Activated CD4-positive, alpha-beta T cell treated with anti-CD3 and anti-CD28 coated beads, Interleukin-2, amount 50 U/mL, for 48 hours (primary cell): ENCODE measurements at places on chromosomes 13 and 19.

- no peak for DNase-seq
Observed at GRCh38 chr19:44644402-44645016, 799 bp downstream of the PVR start.

- DNase-seq: peak; percentile 85
Observed at GRCh38 chr13:113584205-113584869, at the start of gene TFDP1. Gene TFDP1 (plus strand): TSS chr13:113584753. CDS start chr13:113585838, 1,085 bp downstream.

DNA sequence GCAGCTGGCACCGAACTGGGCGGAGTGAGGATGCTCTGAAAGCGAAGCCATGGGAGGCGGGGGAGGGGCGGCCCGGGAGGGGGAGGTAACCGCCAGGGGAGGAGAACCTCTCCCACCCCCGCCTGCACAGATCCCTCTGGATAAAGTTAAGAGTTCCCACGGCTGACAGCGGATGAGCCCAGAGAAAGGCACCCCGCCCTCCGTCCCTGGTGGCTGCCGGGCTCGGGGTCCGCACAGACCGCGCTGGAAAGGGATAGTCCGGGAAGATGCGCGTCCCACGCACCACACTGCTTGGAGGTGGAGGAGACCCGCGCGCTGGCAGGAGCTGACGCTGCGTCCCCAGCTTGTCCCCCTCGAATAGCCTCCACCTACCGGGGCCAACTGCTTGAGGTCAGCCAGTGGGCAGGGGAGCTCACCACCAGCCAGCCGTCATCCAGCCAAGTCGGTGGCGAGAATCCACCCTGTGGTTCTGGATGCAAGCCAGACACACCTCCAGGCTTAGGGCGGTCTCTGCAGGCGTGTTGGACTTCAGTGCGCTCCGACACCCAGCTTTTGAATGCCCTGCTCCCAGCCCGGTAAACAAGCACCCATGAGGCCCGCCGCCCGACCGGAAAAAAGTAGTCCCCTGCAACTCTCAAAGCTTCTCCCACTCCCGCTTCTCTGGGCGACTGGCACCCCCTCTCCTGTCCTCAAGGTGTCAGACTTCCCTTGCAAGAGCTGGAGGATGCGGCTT, at the start of gene TRPC4:
Gene TRPC4, minus strand, starts transcription at position 17 of the 733 bp plus-strand sequence. CDS start 86,439 bp downstream, outside the sequence.
- no peak for DNase-seq

GRCh38 chr13:22031702-22032286, 360.9 kb downstream of the FGF9 start:
- DNase-seq: no peak

GRCh38 chr13:31485183-31485582, 254.1 kb upstream of the RXFP2 start:
- DNase-seq: no peak

DNA sequence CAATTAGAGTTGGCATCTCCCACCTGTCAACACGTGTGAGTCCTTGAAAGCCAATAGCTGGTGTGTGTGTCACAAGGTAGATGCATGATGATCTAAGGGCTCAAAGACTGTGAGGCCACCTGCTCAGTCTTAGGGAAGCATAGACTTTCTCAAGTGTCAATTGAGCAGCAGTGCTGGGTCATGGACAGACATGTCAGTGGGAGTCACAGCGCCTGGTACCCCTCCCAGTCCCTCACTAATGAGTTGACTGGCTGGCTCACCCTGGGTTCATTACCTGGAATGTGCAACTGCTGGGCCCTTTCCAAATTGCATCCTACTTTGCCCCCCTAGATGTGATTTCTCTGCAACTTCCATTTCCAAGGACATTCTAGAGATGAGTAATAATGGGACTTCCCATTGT, 9.1 kb upstream of the PSG6 start:
- no peak for DNase-seq

DNA sequence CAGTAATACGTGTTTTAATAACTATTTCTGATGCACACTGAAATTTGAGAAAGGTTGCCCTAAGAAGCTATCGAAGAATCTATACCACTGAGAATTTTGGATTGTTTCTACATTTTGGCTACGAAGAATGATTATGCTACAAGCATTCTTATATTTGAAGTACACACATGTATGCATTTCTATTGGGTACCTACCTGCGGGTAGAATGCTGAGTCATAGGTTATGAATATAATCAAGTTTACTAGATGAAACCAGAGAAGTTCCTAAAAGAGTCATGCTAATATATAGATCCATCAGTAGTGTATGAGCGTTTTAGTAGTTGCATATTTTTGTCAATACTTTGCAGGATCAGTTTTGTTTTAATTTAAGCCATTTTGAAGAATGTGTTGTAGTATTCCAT, 62.0 kb upstream of the PCDH20 start:
- DNase-seq: no peak

DNA sequence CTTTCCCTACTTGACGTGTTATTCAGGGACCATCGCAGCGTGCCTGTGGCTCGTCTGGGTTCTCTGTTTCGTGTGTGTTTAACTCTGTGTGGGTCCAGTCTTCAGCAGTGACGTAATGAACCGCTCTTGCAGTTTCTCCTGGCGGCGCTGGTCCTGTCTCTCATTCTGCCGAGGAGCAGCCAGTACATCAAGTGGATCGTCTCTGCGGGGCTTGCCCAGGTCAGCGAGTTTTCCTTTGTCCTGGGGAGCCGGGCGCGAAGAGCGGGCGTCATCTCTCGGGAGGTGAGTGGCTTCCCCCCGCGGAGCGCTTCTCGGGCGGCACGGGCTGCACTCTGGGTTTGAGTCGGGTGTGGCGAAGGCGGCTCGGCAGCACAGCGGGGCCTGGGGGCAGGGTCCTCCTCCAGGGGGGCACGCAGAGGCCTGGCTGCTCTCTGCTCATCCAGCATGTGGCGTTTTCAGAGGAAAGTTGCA, 36.3 kb upstream of the TFDP1 start:
- no peak for DNase-seq

DNA sequence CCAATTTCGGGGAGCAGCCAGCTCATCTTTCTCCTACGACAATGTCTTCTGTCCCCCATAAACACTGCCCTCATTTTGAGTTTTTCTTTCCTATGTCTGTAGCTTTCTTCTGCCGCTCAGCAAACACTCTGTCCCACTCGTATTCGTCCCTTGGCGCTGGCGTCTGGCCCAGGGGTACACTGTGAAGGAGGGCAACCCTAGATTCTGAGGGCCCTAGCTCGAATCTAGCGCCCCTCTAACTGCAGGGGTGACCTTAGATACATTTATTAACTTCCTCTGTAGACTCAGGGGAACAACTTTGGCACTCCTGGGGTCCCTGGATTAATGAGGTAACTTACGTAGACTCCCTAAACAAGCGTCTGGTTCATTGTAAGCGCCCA, 677 bp upstream of the LRCH1 start:
- DNase-seq: peak; percentile 15

- no peak for DNase-seq
Observed at GRCh38 chr13:33244210-33244906, 41.2 kb downstream of the STARD13 start.

GRCh38 chr13:51942189-51942588, 69.1 kb downstream of the ATP7B start:
- no peak for DNase-seq

GRCh38 chr13:111153977-111154332, 38.8 kb downstream of the ARHGEF7 start:
- DNase-seq: peak; percentile 66

GRCh38 chr19:338421-338820, 6.2 kb downstream of the MIER2 start:
- no peak for DNase-seq

DNA sequence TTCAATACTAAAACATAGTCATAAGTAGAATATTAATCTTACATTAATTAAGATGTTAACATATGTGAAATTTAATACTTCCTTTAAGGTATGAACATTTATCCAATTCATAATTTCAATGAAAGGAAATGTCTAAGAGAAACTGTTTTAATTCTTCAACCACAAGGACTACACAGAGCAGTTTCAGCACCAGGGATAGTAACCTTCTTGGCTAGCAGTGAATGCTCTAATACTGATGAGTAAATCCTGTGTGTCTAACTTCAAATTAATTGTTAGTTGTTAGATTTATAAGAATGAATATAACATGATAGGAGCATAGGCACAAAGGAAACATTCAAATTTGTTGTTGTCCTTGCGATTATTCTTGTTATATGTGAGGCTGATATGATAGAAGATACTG, 15.6 kb upstream of the NBEA start:
- DNase-seq: no peak

GRCh38 chr13:61563645-61564044, 148.0 kb upstream of the PCDH20 start:
- no peak for DNase-seq

- no peak for DNase-seq
Observed at GRCh38 chr13:78607409-78608251, 4.3 kb upstream of the POU4F1 start.

DNA sequence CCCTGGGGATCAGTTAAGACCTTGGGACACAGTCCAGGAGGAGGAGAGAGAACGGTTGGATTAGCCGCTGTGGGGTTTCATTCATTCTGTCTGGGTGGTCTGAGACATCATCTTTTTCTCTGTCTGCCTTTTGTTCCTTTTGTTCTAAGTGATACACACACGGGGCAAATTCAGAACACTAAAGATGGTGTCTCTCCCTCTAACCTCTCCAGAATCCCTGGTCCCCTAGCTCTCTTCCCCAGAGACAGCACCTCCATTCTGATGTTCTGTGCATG, 5.0 kb downstream of the BICRA start:
- no peak for DNase-seq

GRCh38 chr19:40685563-40685962, 4.9 kb downstream of the NUMBL start:
- no peak for DNase-seq

DNA sequence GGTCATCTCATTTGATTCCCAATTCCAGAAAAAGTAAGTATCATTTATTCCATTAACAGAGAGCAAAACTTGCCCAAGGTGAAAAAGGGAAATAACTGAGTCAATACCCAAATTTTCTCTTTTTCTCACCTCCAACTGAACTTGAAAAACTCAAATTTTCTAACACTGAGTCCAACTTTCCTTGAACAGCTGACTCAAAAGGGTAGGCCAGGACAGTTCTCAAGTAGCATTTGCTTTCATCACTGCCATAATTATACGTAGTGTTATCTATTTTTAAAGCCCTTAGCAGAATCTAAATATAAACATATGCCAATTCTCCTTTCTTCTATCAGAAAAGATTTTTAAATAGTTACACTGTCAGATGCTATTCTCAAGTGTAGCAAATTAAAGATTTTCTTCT, 3.5 kb downstream of the N4BP2L2 start:
- DNase-seq: no peak

DNA sequence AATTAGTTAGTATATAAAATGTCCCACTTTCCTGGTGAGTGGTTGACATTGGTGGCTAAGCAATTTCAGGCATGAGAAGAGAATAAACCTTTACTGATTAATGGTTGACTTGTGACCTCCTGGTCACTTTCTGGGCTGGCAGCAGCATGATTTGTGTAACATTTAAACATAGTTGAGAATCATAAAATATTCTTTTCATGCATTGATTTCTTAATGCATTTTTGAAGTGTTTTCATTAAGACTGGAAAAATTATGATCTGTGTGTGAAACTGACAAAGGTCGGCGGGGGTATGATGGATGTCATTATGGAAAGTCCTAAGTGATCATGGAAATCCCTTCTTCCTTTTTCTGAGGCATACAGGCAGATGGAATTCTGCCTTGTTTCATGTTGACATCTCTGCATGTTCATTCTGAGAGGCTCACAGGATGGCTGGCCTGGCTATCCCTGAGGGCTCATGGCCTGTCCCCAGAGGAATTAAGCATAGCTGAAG, 98.7 kb upstream of the RNF113B start:
- no peak for DNase-seq

GRCh38 chr19:9667898-9668297, 7.0 kb downstream of the ZNF562 start:
- no peak for DNase-seq

DNA sequence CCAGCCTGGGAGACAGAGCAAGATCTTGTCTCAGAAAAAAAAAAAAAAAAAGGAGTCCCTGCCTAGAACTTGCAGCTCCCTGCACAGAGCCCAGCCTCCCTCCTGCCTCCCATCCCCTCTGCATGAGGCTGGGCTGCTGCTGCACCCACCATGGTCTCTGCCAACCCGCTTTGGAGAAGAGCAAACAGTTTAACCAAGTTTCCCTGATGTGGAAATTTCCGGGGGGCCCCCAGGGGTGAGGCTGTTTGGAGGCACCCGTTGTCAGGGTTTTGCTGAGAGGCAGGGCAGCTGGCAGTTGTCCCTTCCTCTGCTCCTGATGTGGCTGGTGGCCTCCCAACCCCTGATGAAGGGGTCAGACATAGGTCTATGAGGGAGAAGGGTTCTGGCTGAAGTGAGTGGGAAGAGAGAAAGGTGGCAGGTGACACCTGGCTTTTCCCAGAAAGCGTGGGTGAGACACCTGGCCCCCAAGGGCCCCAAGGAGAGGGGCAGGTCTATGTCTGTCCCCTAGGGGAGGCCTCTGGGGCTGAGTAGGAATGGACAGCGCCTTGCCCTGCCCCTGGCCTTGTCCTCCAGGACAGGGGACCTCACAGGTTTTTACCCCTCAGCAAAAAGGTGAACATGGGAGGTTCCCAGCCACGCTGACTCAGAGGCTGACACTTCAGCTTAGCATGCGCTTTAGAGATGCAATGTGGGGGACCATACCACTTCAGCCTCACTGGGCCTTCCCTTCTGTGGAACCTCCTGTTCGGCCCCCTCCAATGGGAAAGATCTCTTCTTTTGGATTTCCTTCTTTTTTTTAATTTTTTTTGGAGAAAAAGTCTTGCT, 5.5 kb downstream of the LRP3 start:
- DNase-seq: no peak

DNA sequence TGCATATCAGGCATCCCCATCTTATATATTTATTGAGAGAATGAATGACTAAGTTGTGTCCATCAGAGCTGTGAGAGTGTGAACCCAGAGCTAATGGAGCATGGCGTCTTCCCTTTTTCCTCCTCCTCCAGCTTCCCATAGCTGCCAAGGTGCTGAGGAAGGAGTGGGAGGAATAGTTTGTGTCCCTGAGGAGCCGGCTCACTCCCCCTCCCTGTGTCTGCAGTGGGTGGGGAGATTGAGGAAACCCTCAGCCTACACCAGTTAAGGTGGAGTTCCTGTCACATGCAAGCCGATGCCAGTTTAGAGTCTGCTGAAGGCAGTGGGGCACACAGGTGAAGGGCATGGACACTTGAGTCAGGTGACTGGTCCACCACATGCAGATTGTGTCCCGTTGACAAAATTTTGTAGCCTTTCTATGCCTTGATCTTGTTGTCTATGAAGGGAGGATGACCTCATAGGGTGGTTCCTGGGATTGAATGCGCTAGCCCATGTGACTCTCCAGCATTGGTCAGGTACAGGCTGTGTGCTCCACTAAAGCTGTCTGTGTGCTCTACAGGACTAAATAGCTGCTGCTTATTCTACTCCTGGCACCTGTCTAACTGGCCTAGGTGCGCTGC, 47.6 kb upstream of the GPI start:
- no peak for DNase-seq
